ENCODE measurements at places on chromosomes 16 and 17.

DNA sequence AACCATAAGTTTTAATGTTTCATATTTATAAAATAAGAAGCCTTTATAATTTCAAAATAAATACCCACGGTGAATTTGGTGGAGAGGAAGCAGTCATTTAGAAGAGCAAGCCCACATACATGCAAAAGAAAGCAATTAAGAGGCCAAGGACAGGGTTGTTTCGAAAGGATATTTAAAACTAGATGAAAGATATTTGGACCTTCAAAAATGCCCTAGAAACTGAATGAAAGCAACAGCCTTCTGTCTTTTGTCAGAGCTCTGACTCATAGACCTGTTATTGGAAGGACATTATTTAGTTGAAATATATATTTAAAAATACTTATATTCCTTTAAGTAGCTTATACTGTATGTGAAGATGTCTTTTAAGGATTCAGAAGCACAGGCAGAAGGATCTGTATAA, 8.6 kb upstream of the METTL9 start:
- DNase-seq, result no peak

GRCh38 chr17:65824901-65825300, 263.5 kb upstream of the AXIN2 start:
- DNase-seq, result no peak

GRCh38 chr16:7992616-7993015, 597.7 kb downstream of the TMEM114 start:
- DNase-seq, result peak; percentile 62

DNA sequence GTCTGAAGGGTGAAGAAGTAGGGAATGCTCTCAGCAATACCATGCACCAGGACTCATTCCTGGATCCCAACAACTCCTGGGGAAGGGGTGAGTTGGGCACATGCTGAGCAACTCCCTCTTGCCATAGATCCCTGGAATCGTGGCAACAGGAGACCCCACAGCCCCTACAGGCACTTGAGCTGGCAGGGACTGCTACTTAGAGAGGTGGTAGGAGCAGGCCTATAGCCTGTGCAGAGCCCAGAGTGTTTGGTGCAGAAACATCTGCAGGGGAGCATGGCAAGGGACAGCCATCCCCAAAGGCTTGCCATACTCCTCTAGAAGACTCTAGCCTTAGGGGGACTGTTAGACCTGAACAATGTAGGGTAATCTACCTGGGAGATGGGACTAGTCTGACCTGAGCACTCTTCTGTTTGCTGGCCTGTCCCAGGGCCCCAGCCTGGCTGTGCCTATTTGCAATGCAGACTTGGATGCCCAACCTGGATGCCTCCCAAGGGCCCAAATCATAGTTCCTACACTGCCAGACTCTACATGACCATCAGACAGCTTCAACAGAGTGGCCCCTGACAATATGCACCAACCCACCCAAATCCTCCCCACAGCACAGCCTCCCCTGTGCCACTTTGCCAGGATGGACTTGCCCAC, 568.6 kb upstream of the KIF2B start:
- no peak for DNase-seq

GRCh38 chr17:44187131-44187899, 543 bp downstream of the TMUB2 start:
- peak; percentile 95 for DNase-seq

DNA sequence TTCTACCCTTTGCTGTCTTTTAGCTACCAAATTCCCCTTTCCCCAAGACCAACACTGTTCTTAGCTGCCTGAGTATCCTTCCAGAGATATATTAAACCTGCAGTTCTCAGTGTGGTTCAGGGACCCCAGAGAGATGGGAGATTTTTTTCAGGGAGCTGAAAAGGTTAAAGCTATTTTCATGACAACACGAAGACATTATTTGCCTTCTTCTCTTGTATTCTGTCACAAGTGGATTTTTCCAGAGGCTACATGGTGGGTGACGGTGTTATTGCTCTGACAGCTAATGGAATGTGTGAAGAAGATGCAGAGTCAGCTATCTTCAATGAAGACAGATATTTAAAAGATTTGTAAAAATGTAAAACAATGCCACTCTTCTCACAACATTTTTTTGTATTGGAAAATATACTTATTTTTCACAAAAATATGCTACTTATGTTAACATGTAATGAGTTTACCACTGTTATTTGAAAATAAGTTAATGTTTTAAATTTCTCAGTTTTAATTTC, 69.0 kb downstream of the CFDP1 start:
- DNase-seq, result no peak

- DNase-seq, result no peak
Measured at GRCh38 chr16:56591377-56592060, 2.2 kb downstream of the MT3 start.

- DNase-seq, result no peak
Measured at GRCh38 chr16:22357635-22357971, 16.8 kb downstream of the CDR2 start.

GRCh38 chr17:15432807-15433611, 34.4 kb downstream of the CDRT4 start:
- DNase-seq, result no peak

GRCh38 chr17:73769479-73769878, 125.2 kb upstream of the SDK2 start:
- DNase-seq, result no peak

DNA sequence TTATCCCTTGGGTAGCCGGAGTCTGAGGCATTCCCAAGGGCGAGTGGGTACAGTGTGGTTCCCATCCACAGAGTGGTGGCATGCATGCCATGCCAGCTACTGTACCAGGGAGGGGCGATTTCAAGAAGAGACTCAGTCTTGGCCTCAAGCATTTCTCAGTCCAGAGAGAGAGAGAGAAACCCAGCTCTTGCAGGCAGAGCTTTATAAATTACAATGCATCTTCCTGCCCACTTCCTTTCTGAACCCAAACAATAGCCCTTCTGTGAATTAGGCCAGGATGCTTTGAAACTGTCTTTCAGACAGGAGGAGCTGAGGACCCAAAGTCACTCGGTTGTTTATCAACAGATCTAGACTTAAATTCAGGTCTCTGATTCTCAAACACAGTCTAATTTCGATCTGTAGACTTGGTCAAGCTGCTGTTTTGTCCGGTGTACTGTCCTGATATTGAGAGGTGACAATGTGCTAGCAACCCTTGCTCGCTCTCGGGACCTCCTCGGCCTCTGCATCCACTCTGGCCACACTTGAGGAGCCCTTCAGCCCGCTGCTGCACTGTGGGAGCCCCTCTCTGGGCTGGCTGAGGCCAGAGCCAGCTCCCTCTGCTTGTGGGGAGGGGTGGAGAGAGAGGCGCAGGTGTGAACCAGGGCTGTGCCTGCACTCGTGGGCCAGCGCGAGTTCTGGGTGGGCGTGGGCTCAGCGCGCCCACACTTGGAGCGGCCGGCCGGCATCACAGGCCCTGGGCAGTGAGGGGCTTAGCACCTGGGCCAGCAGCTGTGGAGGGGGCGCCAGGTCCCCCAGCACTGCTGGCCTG, 408.0 kb downstream of the UTP18 start:
- DNase-seq, result no peak

GRCh38 chr17:71107136-71107535, 937.8 kb downstream of the KCNJ2 start:
- DNase-seq, result no peak

DNA sequence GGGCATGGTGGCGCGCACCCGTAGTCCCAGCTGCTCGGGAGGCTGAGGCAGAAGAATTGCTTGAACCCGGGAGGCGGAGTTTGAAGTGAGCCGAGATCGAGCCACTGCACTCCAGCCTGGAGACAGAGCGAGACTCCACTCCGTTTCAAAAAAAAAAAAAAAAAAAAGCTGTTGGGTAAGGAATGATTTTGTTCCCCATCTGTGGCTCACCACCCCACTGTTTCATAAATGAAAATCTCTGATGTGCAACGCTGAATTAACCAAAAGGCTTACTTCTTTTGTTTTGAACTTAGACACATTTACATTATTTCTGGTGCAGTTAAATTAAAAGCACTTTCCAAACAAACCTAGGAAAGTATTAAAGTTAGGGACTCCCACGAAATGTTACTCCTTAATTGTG, 1.2 kb upstream of the METTL9 start:
- no peak for DNase-seq

- no peak for DNase-seq
Measured at GRCh38 chr16:14334366-14335080, 263.4 kb downstream of the MRTFB start.

GRCh38 chr16:86076606-86077005, 177.6 kb downstream of the IRF8 start:
- no peak for DNase-seq
